A549 treated with CORT108297 at 1 μM for 4 hours (cell line): ENCODE measurements at places on chromosomes 1 and 21. TPM values are rescaled to one million over a fixed set of nuclear protein-coding genes. Genes with fewer than 3 reads are reported as not detected.

Gene MAP1LC3C
- 0.10 to 0.22 TPM (median 0.18 TPM) in 4 of 5 replicates, not detected in the other for total RNA-seq

Gene CHIT1
- not detected in 5 replicates for total RNA-seq

Gene RNASEL
- total RNA-seq: 1.9 to 2.8 TPM (median 2.2 TPM) in 5 replicates

Gene TSACC
- total RNA-seq: 1.8 to 4.1 TPM (median 2.1 TPM) in 5 replicates
